NCI-H510A (cell line): ENCODE measurements at places on chromosomes 5 and 9.
A peak's percentile ranks its signal among the peaks of the same experiment; 100 is the strongest.

- no peak for DNase-seq
Measured at GRCh38 chr9:79264041-79264440, 307.7 kb upstream of the TLE4 start.

- DNase-seq, result no peak
Measured at GRCh38 chr5:127697894-127698600, 5.1 kb upstream of the CCDC192 start.

- no peak for DNase-seq
Measured at GRCh38 chr9:27059412-27059811, 49.6 kb upstream of the TEK start.

DNA sequence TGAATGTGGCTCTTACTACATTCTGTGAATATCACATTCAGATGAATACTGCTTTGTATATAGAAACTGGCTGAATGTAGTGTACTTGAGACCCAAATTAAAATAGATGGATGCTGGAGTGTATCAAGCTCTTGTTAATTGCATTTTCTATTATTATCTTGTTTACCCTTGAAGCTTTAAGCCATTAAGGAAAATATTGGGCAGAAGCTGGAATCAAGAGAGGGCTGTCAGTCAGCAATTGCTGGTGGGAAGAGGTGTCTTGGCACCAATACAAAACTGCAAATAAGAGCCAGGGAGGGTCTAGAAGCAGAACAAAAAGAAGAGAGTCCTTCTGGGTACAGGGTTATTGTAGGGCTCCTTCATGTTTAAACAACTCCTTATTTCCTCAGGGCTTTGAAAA lies 38.8 kb downstream of the MUSK start:
- DNase-seq, result no peak

- no peak for DNase-seq
Measured at GRCh38 chr5:1887588-1888360, 5.0 kb upstream of the IRX4 start.

- DNase-seq, result no peak
Measured at GRCh38 chr5:157680239-157680638, 8.9 kb downstream of the C5orf52 start.

DNA sequence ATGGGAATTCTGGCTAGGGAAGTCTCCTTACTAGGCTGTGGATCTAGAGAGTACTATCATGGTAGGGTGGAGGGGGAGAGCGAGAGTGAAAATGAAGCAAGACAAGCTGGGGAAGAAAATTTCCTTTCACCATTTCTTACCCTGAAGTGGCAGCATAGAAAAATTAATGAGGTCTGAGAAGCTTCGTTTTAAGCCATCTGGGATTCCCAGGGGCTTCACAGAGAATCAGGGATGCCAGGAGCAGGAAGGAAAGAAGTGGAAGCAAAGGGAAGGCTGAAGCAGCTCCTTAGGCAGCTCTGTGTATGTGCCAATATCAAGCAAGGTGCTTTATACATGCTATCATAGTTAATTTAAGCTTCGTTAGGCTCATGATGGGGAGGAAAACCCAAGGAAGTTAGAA lies 169.9 kb downstream of the ZSWIM6 start:
- no peak for DNase-seq

- DNase-seq, result no peak
Measured at GRCh38 chr9:33146298-33146697, 20.8 kb downstream of the B4GALT1 start.

GRCh38 chr9:106970219-106970975 lies 107.4 kb downstream of the ZNF462 start:
- DNase-seq, result no peak

DNA sequence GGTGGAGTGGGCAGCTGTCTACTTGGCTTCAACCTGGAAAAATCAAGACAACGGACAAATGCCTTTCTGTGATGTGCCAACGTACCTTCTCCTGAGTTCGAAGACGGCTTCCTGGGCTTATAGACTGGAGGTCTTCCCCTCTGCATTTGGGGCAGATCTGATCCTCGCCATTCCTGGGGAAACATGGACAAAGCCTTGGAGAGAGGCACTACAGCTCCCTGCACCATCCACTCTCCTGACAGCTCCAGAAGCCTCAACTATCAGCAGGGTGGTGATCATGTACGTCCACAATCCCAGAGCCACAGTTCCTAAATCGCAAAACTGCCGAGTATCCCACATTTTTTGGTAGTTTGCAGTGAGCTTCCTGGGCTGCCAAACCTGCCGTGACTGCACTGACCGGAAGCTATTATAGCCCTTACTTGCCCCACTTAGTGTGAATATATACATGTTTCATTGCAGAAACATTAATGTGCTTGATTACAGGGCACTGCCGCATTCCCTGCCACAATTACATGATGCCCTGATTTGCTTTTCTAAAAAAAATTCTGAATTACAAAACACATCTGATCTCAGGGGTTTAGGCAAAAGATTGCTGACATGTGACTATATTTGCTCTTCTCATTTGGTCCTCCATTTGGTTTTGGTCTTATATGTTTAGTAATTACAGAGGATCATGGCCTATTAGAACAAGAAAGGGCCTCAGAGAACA lies 2.8 kb downstream of the TRAF1 start:
- no peak for DNase-seq

DNA sequence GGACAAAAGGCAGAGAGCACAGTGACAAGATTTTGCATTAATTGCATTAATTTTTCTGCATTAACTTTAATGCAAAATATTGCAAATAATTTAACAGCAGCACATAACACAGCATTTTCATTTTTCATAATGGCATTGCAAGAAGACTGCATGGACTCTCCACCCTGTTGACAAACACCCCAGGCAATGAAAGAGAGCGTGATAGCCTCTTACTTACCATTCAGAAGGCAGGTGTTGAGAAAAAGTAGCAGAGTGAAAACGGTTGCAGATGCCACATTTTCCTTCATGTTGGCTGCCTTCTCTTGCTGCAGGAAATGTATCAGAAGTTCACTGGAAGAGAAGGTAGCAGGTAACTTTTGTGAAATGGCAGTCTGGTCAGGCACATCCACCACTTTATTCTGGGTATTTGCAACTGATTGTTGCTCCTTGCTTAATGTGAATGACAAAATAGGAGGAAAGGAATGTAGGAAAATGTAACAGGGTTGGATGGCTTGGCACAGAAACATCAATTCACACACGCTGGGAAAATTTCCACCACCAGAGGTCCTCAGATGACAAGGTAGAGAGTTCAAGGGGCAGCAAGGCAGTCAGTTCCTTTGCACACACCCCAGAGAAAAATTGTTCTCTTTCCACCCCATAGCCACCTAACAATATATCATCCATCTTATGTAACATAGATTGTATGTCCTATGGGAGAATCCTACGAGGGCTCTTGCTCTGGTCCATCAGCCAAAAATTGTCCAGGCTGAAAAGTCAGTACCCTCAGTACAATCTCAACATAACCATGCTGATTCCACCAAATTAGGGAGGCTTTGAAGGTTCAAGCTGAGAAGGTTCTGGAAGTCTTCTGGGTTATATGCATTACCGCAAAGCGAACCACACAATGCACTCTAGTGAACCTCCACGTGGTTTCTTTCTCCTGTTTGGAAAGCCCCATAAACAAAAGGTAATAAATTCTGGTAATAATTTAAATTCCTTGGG lies 41.9 kb upstream of the AGXT2 start:
- DNase-seq, result no peak

DNA sequence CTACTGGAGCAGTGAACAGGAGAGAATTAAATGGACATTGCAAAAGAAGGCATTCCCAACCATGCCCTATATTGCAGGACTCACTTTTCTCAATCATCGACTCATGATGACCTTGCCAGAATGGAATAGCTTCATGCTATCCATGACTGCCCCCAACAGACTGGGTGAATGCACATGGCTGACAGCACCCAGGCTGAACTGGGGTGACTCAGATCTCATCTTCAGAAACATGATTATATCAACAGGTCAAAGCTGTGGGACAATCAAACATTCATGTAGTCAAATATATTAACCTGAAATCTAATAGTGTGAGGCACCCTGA lies 34.7 kb upstream of the MIER3 start:
- no peak for DNase-seq

GRCh38 chr9:82148901-82149461 lies 160.4 kb downstream of the SPATA31D1 start:
- DNase-seq, result no peak

- no peak for DNase-seq
Measured at GRCh38 chr9:82489201-82489821, 500.7 kb downstream of the SPATA31D1 start.

GRCh38 chr5:81590498-81591384 lies 160.2 kb downstream of the SSBP2 start:
- no peak for DNase-seq

DNA sequence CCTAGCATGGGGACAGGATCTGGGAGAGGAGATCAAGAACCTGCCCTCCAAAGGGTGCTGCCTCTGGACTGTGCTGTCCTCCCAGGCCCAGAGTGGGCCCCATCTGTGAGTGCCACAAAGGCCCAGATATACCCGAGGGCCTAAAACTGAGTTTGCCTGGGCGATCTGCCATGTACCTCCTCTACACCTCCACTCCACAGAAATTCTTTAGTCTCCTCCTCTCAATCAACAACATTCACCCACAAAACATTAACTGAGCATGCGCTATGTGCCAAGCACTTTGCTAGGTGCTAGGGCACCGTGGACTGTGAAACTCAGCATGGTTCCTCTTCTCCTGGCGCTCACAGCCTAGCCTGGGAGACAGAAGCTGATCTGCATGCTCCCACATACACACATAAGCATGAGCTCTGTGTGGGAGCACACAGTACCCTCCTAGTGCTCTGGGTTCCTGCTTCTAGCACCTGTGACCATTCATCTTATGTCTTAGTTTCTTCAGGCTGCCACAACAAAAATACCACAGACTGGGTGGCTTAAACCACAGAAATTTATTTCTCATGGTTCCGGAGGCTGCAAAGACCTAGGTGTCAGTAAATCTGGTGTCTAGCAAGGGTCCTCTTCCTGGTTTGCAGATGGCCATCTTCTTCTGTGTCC lies 82.0 kb upstream of the FSTL4 start:
- no peak for DNase-seq

- DNase-seq, result peak; percentile 44
Measured at GRCh38 chr5:172322028-172322965, 38.7 kb upstream of the UBTD2 start.

DNA sequence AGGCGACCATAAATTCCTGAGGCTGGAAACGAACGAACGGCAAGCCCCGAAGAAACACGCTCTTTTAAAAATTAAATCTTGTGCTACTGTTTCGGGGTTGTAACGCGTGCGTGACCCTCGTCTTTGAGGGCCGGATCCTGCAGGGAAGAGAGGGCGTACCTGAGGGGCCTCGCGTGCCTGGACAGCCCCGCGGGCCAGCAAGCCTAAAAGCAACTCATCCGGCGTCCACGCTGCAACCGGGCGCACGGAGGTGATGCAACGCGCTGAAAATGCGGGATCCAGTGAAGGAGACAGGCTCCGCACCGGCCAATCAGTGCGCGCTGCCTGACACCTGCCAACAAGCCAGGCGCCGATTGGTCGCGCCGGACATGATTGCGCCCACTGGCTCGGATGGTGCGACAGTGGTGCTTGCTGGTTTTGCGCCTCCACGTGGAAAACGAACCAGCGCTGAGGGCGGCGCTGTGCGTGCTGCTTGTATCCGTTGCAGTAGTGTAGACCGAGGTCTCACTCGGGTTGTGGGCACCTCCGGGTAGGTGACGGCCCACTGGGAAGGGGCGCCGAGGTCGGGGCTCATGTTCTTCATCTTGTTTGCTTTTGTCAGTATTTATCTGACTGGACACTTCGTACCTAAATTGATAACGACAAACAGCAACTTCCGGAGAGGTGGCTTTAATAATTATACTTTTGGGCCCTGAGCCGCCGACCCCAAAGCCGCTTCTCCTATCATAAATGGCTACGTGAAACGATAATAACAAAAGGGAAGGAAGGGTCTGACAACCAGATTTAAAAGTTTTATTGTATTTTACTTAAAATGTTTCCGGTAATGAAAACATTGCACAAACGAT lies at the start of gene IARS1:
Gene IARS1 (minus strand): TSS at position 246 of the 845 bp plus-strand sequence. CDS start 4,278 bp downstream, outside the sequence.
- peak; percentile 89 for DNase-seq

DNA sequence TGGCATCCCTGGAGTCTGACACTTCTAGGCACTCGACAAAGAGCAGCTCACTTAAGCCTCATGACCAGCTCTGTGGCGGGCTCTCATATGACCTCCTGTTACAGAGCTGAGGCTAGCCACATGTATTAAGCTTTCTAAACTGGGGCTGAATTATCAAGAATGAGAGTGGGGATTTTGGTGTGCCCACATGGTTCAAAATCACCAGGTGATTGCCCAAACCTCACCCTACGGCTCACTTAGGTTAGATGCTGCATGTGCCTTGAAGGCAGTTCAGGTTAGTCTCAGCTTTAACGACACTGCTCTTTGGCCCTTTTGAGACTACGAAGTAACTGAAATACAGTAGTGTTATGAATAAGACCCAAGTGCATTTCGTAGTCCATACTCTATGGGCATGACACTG lies 39.4 kb upstream of the SMIM32 start:
- DNase-seq, result no peak

DNA sequence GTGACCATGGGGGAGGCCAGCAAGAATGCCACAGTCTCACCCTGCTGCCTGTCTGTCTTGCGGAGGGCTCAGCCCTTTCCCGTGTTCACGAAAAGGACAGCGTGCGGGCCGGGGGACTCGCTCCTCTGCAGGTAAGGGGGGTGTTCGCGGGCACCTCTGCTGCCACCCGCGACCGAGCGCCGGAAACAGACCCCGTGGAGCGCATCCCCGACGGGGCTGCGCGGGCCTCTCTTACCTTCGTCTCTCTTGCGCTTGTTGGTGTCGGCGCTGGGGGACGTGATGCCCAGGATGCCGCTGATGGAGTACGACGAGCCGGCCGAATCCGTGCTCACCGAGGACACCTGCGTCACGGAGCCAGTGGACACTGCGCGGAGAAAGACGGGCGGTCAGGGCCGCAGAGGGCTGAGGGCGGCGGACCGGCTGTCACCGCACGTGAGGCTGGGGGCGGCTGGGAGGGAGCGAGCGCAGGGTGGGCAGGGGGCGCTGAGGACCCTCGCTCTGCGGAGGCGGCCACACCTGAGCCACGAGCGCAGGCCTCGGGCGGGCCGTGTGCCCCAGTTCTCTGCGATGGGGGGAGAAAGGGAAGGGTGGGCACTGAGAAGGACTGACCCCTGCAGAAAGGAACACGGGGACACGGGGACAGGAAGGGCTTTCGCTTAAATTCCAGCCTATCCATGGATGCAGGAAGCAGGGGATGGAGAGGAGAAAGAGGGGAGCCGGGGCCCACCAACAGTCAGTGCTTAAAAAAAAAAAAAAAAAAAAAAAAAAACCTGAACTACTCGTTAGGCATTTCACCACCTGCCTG lies 31.5 kb downstream of the PAX5 start:
- DNase-seq, result no peak

GRCh38 chr9:132040246-132040645 lies 39.4 kb downstream of the MED27 start:
- peak; percentile 72 for DNase-seq
